GM03348 (cell line): ENCODE measurements at places on chromosomes 3 and 15.

- no peak for DNase-seq
These were observed 116.9 kb downstream of the ALDH1A2 start for GRCh38 chr15:57948351-57949289.

GRCh38 chr3:160568989-160569388 is 3.6 kb upstream of the KPNA4 start:
- DNase-seq: no peak

GRCh38 chr15:50542887-50543210 is 3.6 kb downstream of the USP50 start:
- peak; percentile 37 for DNase-seq

DNA sequence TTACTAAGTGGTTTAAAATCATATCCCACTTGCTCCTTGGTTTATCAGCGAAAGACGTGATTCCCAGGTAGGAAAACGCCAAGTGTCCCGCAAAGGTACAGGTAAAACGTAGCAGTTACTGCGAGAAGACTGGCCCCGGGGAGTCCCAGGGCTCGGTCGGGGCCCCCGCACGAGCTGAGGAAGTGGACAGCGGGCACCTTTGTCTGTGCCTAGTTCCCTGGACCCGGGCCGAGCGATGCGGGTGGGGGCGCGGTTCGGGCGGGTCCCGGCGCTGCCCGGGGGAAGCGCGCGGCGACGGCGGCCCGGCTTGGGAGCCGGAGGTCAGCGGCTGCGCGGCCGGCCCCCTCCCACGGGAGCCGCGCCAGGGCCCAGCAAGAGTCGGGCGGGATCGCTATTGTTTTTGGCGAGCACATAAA is 864 bp upstream of the NEO1 start:
- peak; percentile 54 for DNase-seq

GRCh38 chr3:65729555-65729954 is 309.2 kb downstream of the MAGI1 start:
- peak; percentile 60 for DNase-seq

GRCh38 chr3:170323331-170323730 is 34.2 kb upstream of the SKIL start:
- no peak for DNase-seq

- DNase-seq: no peak
These were observed 188.5 kb upstream of the RBMS3 start for GRCh38 chr3:29092348-29092747.

DNA sequence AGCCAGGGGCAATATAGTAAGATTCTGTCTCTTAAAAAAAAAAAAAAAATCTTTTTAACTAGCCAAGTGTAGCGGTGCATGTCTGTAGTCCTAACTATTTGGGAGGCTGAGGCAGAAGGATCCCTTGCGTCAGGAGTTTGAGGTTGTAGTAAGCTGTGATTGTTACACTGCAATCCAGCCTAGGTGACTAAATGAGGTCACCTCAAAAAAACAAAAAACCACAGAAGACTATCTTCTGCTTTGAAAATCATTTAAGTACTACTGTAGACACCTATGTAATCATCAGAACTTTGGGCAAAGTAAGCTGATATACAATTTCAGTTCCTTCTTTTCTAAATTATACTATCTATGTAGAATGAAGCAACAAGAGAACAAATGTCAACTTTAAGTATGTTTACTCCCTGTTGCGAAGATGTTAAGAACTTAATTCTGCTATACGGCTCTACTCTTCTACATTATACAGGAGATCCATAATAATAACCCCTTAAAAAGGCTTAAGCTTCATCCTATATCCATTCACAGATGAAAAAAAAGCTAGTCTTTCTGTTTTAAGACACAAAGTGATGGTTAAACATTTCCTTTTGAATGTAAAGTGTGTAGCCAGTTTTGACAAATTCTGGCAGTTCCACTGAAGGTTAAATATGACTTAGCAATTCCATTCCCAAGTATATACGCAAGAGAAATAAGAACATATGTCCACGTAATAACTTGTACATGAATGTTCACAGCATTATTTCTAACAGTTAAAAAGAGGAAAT is 15.2 kb downstream of the DAZL start:
- DNase-seq: no peak

DNA sequence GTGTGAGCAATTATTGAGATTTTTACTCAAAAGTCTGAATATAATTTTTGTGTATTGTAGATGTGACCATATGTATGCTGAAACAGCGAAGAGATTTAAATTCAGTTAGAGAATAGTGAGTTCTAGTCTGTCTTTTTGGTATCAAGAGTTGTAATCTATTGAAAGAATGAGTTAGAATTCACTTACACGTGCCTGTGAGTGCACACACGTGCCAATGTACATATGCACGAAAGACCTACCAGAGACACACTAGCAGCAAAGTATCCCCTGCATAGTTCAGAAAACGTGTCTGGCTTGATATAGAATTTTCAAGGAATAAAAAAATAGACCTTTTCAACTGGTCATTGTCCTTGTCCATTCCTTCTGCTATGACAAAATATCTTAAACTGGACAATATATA is 64.8 kb upstream of the BHLHE40 start:
- DNase-seq: no peak

- peak; percentile 33 for DNase-seq
These were observed 256.6 kb upstream of the TPRG1 start for GRCh38 chr3:188915127-188915526.

GRCh38 chr3:179148616-179149405 is 654 bp downstream of the PIK3CA start:
- peak; percentile 71 for DNase-seq

DNA sequence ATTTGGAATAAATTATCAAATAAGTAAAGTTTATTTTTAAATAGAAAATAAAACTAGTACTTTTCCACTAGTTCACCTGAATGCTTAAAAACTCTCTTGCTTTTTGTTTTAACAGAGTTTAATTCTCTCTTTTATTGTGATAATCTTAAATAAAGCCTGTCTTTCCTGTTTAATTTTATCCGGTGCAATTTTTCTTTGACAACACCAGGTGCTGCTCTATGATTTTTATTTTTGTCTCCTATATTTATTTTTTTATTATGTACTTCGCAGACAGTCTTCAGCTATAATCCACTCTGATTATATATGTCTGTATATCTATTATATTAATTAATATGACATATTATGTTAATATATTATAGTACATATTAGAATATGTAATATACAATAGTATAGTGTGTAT is 1293.0 kb upstream of the EPHA6 start:
- DNase-seq: no peak

- DNase-seq: no peak
These were observed 4.7 kb downstream of the MRPS11 start for GRCh38 chr15:88472225-88472624.

DNA sequence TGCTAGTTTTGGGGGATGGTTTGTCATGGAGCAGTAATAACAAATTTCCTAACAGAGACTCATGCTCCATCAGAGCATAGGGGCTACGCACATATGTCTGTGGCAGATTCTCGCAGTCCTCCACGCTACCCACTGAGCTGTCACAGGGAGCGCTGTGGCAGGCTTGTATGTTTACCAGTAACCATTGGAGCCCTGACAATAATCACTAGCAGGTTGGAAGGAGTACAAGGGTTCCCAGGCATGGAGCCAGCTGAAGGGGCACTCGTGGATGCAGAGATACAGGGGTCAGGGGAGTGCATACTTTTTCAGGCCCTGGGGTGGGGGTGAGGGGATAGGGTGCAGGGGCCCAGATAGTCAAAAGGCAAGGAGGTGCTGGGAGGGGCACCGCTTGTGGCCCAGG is 7.9 kb upstream of the GP9 start:
- DNase-seq: no peak

DNA sequence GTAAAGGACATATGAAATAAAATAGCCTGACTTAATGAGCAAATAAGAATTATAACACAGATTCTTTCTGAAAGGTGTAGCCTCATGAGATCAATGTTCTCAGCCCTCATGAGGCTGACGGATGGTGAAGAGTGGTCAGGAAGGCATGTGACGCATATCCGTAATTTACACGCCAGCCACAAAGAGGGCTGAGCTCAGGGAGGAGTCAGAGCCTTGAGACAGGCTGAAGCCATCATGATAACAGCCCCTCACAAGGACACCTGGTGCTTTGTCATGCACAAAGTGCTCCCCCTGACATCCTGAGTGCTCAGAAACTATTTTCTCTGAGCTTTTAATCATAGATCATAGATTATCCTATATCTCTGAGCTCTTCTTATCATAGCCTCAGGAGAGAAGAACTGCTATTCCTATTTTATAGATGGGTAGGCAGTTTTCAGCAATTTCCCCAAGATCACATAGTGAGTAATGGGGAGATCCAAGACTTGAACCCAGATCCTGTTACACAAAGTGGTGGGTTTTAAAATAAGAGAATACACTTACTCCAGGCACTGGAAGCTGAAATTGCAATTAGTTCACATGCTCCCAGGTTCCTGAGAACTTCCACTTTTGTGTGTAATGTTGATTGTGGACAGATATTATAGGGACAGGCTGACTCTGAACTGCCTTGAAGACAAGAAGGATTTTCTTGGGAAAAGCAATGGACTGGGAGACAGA is 267.1 kb downstream of the RPLP1 start:
- no peak for DNase-seq

DNA sequence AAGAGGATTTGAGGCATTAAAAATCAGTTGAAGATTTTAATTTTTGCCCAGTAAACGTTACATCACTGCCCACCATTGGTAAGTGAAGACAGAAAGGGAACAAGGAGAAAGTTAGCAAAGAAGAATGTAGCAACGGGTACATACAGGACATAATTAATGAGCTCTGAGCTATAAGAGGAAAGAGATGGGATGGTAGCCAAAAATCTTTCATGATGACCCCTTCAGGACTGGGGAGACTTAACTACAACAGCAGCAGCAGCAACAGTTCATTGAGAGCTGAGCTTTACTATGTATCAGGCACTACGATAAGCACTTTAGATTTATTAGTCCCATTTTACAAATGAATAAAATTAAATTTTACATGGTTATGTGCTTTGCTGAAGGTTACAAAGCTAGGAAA is 18.4 kb downstream of the EMC4 start:
- no peak for DNase-seq

DNA sequence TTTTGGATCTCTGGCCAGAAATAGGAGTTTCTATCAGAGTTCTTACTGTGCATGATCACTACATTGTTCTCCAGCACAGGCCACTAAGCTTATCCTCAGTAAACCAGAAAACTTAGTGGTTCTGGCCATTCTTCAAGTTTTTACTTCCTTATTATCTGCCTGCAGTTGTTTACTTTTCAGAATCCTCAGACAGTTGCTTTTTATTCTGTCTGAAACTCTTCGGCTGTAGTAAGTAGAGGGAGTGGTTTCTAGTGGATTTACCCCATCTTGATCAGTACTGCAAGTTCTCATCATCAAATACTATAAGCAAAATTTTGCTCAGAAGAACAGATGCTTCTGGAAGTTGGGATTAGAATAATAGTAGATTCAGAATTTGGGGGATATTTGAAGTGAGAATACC is 193.0 kb upstream of the RARB start:
- DNase-seq: no peak

- no peak for DNase-seq
These were observed 40.4 kb downstream of the OR4F15 start for GRCh38 chr15:101852356-101852755.

GRCh38 chr3:43997316-43997715 is 244.4 kb upstream of the TOPAZ1 start:
- DNase-seq: no peak

GRCh38 chr15:93506646-93507045 is 417.6 kb upstream of the RGMA start:
- no peak for DNase-seq
